Heart left ventricle (tissue), 16 donors: ENCODE measurements at places on chromosomes 4 and X. TPM values are rescaled to one million over a fixed set of nuclear protein-coding genes. Genes with fewer than 3 reads are reported as not detected.

DNA sequence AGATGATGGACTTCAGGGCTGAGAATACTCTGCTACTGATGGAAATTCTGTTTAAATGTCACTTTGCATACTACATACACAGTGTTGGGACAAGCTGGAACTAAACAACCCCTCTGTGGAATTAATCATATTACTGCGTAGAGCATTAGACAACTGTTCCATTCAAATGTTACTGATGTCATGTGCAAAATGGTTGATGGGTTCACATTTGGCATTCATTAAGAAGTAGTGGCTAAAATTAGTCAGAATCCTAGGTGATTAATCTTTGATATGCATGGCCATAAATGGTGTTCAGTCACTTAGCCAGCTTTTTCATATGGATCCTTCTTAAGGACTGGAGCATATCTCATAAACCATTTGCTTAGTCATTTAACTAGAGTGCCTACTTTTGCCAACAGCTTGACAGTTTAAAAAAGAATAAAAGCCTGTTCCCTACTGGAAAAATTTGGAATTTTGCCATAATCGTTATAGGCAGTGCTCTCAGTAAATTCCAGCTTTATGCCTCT is 105.2 kb downstream of the RNF150 start:
- H3K36me3 ChIP-seq = no peaks in the 10 kb centered on the region
- no peaks in the 10 kb centered on the region for H3K4me1 ChIP-seq
- no peaks in the 10 kb centered on the region for H3K27me3 ChIP-seq
- no peak for DNase-seq

The DCAF16 gene
- total RNA-seq = 22.3 TPM

GRCh38 chr4:3857269-3857926 is 91.2 kb downstream of the ADRA2C start:
- H3K36me3 ChIP-seq = no peaks in the 10 kb centered on the region
- no peaks in the 10 kb centered on the region for H3K4me1 ChIP-seq
- no peak overlapping the region for H3K4me3 ChIP-seq
- H3K27ac ChIP-seq = no peak overlapping the region

DNA sequence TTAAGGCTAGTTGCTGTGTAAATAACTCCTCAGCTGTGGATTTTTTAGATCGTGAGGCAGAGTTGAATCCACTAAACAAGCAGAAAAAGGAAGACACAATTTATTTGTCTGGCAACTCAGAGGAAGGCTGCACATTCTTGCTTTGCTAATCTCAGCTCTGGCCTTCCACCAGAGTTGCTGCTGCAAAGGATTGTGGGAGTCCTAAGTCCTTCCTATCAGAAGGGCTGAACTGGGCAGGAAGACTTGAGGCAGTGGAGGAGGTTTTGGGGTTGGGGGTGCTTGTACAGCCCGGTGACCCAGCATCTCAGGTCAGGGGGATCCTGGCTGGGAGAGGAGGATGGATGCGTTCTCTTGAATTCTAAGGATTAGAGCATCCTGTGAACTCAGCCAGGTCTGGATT is 11.0 kb upstream of the VSIG1 start:
- DNase-seq = no peak
- no peaks in the 10 kb centered on the region for H3K4me1 ChIP-seq
- no peak overlapping the region for H3K4me3 ChIP-seq
- H3K27ac ChIP-seq = no peak overlapping the region
- H3K36me3 ChIP-seq = no peaks in the 10 kb centered on the region
- H3K27me3 ChIP-seq = no peaks in the 10 kb centered on the region

DNA sequence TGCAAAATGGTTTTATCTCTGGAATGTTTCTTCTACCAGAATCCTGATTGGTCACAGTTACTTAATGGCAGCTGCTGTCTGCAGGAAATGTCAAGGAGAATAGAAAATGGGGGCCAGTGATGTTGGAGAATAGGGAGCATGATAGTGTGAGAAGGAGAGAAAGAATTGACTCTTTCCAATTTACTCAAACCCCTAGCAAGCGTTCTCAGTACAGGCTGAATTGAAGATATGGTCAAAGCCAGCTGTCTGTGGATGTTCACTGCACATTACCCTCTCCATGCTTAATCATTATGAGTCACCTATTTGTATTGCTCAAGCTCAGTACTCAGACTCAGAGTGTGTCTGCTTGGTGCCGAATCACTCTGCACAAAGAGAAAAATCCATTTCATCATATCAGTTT is 57.8 kb upstream of the FAM47B start:
- H3K27ac ChIP-seq = no peak overlapping the region
- no peak for DNase-seq
- no peaks in the 10 kb centered on the region for H3K27me3 ChIP-seq
- H3K36me3 ChIP-seq = no peaks in the 10 kb centered on the region
- H3K4me1 ChIP-seq = no peaks in the 10 kb centered on the region

The PNMA5 gene
- not detected for total RNA-seq

- H3K27me3 ChIP-seq = no peaks in the 10 kb centered on the region
- H3K4me1 ChIP-seq = no peaks in the 10 kb centered on the region
- H3K36me3 ChIP-seq = no peaks in the 10 kb centered on the region
These were observed 63.3 kb downstream of the KLHL4 start for GRCh38 chrX:87580862-87581261.

The MAGEA10 gene
- total RNA-seq = not detected

DNA sequence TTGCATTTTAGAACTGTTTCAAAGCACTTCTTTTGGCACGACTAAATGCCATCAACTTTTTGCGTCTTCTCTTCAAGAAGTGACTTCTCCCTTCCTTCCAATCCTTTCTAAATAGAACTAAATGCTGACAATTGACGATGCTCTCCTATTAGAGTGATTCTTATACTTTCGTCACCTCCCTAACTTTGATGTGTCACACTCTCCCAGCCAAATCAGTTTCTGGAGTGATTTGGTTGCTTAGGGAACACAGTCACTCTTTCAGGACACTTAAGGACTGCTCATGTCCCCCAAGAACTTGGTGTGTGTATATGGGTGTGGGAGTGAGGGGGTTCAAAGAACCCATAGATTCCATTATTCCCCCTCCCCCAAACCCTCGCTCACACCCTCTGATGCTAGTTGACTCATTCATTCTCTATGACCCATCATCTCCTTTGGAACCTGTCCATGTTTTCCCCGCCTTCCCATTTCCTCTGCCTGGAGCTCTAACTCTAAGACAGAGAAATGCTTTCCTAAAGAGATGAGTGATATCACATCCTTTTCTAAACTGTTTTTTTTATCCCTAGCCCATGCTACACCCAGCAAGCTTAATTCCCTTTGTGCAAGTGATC is 26.8 kb upstream of the AREG start:
- no peaks in the 10 kb centered on the region for H3K36me3 ChIP-seq
- no peaks in the 10 kb centered on the region for H3K27me3 ChIP-seq
- no peak overlapping the region for H3K4me3 ChIP-seq
- DNase-seq = no peak

DNA sequence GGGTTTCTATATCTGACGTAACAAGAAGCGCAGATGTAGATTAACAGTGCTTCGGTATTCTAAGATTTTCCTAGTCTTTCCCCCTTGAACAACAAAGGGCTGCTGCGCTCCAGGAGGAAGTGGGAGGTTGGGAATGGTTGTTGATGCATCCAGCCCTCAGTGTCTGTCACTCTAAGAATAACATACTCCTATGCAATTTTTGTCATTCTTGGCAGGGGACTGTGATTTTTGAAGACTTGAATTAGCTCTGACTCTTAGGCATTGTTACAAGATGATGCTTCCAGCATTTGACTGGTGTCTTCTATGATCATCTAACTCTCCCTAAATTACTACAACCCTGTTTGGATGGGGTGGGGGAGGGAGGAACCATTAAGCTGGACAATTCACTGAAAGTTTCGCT is 394.2 kb downstream of the ARHGAP24 start:
- no peaks in the 10 kb centered on the region for H3K4me1 ChIP-seq
- H3K4me3 ChIP-seq = no peak overlapping the region
- H3K27me3 ChIP-seq = no peaks in the 10 kb centered on the region
- H3K36me3 ChIP-seq = no peaks in the 10 kb centered on the region
